Ovary (tissue), 10 donors: ENCODE measurements at places on chromosomes 2 and 18. TPM values are rescaled to one million over a fixed set of nuclear protein-coding genes. Genes with fewer than 3 reads are reported as not detected.

- no peak for DNase-seq
Observed at GRCh38 chr2:235937087-235937486, 231.1 kb downstream of the GBX2 start.

GRCh38 chr18:77107292-77107691 lies 25.3 kb downstream of the MBP start:
- DNase-seq = no peak

- peak; percentile 67 for DNase-seq
Observed at GRCh38 chr18:49813069-49813318, 339 bp downstream of the ACAA2 start.

DNA sequence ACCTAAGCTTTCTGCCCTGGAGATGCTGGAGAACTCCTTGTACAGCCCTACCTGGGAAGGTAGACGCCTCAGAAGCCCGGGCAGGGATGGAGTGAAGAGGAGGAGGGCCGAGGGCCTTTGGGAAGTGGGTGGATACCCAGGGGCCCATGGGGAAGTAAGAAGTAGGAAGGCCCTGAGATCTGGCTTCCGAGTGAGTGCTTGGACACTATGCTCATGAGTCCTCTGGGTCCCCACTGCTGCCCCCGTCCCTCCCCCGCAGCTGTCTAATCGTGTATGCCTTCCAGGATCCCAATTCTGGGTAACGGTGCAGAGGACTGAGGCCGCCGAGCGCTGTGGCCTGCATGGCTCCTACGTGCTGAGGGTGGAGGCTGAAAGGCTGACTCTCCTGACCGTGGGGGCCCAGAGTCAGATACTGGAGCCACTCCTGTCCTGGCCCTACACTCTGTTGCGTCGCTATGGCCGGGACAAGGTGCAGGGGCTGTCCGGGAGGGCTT lies 1.1 kb downstream of the DOK1 start:
- no peak for DNase-seq

DNA sequence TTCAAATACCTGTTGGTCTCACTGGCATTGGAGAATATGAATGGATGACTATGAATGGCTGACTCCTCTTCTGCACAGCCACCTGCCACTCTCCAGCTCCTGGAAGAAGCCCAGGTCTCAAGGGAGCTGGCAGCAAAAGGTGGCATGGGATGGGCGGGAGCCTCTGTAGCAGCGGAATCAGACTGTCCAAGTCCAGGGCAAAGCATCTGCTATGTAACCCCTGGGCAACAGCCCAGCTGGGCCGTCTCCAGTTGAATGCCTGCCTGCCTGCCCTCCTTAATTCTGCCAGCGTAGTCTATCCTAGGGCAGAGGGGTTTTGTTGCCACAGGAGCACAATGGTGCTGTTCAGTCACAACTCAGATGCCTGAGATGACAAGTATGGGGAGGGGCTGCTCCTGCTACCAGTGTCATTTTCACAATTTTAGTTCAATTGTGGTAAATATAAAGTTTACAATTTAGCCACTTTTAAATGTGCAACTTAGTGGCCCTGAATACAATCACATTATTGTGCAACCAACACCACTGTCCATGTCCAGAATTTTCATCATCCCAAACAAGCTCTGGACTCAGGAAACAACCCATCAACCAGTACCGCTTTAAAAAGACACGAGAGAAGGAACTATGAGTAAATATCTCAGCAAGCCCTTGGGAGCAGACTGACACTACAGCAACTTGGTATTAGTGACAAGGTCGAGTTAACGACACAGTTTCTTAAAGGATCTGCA lies 115.2 kb downstream of the MYO5B start:
- DNase-seq = peak; percentile 32

GRCh38 chr2:177474998-177475397 lies 82.4 kb downstream of the AGPS start:
- no peak for DNase-seq

DNA sequence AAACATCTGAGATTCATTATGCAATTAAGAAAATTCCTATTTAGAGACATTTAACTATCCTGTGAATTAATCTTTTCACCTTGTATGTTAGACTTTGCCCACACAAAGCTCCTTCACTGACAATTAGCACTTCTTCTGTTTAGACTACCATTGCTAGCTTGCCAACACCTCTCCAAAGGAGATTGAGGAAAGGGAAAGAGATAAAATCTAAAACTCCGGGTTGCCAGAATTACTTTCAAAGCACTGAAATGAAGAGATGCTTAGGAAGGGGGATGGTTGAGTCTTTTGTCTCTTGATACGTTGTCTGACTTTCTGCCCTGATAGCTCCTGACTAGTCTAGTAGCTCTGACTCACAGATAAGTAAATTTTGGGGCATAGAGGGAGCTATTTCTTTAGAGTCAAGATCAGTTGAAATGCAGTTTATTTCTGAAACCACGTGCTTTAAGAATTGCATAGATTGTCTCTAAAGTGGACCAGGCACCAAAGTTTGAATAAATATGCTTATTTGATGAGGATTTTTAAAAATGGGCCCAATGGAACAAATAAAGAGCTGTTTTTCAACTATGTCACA lies 74.1 kb upstream of the DSEL start:
- no peak for DNase-seq

GRCh38 chr2:55518841-55519165 lies 715 bp upstream of the CFAP36 start:
- no peak for DNase-seq

The INHBB gene
- total RNA-seq = 2.9 TPM

DNA sequence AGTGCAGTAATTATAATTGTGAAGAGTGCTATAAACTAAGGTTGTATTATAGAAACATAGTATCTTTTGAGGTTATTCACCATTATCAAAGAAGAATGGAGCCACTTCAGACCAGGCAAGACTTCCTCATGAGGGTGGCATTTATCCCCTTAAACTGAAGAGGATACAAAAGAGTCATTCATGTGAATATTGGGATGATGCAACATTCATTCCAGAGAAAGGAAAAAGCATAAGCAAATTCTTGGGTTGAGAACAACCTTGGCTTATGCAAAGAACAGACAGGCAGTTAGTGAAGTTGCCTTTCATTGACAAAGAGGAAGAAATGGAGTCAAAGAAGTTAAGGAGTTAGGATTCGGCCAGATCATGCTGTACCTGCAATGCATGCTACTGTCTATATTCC lies 682.5 kb downstream of the MBD2 start:
- DNase-seq = no peak

- no peak for DNase-seq
Observed at GRCh38 chr2:226969417-226970080, 133.7 kb downstream of the RHBDD1 start.

The EVX2 gene
- total RNA-seq = not detected

- no peak for DNase-seq
Observed at GRCh38 chr2:1866402-1867111, 122.2 kb upstream of the PXDN start.

The EFR3B gene
- 1.8 TPM for total RNA-seq

DNA sequence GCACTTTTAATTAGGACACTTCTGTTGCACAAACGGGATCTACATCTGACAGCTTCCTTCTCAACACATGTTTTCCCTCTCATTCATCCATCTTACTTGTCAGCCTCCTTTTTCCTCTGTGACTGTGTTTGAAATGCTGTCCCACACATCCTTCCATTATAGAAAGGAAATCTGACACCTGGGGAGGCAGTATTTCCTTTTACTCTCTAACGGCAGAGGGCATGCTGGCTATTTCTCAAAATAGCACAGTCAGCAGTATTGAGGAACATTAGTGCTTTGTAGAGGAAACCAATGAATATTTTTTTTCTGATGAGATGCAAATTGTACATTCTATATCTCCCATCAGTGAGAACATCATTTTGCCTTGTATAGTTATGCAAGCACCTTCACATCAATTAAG lies 668.7 kb downstream of the SLC4A3 start:
- DNase-seq = no peak

GRCh38 chr2:241043581-241043980 lies 45.2 kb downstream of the SNED1 start:
- no peak for DNase-seq

- no peak for DNase-seq
Observed at GRCh38 chr2:88081924-88082608, 14.4 kb downstream of the SMYD1 start.

GRCh38 chr2:96846825-96847224 lies 3.0 kb upstream of the ANKRD23 start:
- no peak for DNase-seq

DNA sequence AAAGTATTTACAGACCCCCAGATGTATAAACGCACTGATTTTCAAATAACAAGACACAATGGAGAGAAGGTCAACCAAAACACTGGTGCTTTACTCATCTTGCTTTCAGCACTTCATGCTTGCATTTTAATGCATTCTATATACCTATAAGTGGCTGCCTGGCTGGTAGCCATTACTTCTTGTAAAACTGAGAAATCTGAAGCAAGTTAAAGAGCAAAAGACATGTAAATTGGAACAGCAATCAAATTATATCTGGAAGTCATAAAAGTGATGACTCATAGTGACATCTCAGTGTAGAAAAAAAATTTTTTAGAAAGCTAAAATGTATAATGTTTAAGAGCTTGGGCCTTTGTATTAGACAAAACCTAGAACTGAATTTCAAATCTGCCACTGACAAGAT lies 106.2 kb downstream of the CCDC141 start:
- no peak for DNase-seq

The EPHA4 gene
- total RNA-seq = 12.3 TPM

DNA sequence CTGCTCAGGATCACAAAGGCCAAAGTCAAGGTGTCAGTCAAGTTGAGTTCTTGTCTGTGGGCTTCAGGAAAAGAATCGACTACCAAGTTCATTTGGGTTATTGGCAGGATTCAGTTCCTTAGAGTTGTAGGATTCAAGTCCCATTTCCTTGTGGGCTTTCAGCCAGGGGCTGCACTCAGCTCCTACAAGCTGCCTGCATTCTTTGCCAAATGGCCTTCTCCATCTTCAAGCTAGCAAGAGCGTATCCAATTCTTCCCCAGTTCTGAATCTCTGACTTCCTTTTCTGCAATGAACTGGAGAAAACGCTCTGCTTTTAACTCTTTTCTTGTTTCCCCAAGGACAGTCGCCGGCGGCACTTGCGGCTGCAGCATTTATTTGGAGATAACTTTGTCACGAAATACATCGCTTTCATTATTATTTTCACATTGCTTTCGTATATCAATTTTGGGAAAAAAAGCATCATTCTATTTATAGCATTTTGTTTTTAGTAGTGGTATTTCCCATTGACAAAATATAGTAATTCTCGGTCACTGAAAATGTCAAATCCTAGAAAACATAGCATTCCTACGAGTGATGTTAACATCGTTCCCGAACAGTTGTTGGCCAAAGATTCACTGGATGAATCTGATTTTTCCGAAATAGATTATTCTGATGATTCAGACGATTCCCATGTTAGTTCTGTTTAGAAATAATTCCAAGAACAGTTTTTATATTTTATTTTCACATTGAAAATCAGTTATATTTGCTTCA lies 59.6 kb upstream of the SERPINE2 start:
- DNase-seq = peak; percentile 35

DNA sequence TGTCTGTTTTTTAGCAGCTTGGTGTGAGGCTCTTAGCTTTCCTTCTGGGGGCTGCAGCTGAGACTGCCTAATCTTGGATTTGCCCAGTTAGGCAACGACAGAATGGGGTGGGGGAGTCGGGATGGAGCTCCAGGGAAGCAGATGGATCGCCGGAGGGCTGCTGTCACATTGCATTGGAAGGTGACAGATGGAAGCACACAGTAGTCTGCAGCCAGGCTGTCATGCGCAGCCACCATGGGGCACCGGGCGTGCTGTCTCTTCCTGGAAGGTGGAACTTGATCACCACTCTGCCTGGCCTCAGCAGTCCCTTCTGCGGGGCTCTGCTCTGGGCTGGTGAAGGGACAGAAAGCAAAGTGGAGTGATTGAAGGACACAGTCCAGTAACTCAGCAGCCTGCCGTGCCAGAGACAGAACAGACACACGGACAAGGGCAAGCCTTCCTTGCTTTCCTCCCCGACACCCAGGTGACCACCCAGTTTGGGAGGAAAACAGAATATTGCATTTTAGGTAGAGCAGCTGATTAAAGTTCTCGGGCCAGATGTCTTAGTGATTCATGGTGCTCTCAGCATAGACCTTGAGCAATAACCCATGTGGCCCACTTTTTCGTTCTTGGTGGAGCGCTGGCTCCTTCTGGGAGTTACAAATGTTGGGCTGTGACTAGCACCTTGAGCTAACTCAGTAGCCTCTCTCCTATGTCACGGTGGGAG lies 40.9 kb downstream of the RNF144A start:
- no peak for DNase-seq

The AOX1 gene
- 100 TPM for total RNA-seq

DNA sequence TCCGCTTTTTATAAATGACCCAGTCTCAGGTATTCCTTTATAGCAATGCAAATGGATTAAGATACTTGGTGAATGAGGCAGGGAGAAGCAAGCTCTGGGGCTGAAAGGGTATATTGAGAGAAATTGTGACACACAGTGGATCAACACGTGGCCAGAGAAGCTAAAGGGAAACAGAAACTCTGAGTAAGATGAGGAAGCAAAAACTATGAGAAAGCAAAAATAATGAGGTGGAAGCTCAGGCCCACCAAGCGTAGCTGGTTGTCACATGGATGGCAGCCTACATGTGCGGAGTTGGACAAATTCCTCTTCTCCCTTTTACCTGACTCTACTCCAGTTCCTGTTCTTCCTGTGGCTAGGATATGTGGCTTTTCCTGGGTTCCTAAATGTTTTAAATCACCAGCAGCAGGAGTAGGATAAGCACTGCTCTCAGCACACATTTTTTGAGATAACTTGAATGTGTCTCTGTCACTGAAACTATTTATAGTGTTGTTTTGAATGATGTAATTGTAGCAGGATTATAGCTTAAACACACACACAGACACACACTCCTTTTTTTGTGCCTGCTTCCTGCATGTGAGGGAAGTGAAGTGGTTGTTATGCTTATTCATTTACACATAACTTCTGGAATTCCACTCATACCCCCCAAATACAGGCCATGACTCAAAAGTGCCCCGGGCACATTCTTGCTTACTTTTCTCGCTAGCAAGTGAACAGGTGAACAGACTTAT lies 30.1 kb upstream of the EPC2 start:
- no peak for DNase-seq

GRCh38 chr18:79904357-79905147 lies 46.9 kb downstream of the SLC66A2 start:
- no peak for DNase-seq

- no peak for DNase-seq
Observed at GRCh38 chr2:226873826-226874225, 38.0 kb downstream of the RHBDD1 start.

The TCF23 gene
- total RNA-seq = 41.7 TPM
